ENCODE measurements at places on chromosomes 5 and 9. TPM values are rescaled to one million over a fixed set of nuclear protein-coding genes. Genes with fewer than 3 reads are reported as not detected.

DNA sequence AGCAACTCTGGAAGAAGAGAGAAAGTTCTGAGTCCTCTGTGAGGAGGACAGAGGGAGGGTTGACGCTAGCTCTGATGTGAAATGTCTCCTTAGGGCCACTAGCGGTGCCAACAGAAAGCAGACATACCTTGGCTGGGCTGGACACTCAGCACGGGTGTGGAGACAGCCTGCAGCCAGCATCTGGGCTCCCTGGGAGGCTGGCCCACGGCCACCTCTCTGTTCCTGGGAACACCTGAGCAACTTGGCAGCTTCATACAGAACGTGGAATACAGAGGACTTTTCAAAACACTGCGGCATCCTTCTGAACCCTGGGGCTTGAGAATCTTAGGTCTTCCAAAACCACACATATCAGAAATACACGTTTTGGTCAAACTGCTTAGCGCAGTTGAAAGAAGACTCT lies 269.1 kb downstream of the FSTL4 start:
- no peak overlapping the region for H3K27ac ChIP-seq
- no peak overlapping the region for H3K4me3 ChIP-seq
- H3K36me3 ChIP-seq, result no peaks in the 10 kb centered on the region
- no peak for DNase-seq
- H3K27me3 ChIP-seq, result no peaks in the 10 kb centered on the region
- H3K4me1 ChIP-seq, result no peaks in the 10 kb centered on the region

The C6 gene
- not detected for total RNA-seq

The LIFR gene
- not detected for total RNA-seq

The CDX1 gene
- not detected for total RNA-seq

DNA sequence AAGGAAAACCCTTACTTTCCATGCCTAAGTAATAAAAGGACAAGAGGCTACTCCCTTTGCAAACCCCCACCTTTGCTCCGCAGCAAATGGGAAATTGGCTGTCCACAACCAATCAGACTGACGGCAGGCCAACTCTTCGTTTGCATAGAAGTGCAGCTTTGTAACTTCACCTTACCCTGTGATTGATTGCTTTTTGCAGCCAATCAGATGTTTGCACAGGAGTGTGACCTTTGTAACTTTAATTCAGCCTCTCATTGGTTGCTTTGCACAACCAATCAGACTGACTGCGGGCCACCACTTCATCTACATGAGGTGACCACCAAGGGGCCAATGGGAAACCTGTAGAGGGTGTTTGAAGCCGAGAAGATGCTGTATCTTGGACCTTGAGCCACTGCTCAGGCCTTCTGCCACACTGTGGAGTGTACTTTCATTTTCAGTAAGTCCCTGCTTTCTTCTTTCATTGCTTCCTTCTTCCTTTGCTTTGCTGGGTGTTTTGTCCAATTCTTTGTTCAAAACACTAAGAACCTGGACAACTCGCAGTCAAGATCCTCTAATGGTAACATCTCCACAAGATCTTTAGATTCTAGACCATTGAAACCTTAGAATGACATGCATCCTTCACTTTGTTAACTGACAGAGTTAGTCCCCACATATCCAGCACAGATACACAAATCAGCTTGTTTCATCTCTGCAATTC lies 51.3 kb upstream of the FREM1 start:
- H3K27me3 ChIP-seq, result no peaks in the 10 kb centered on the region
- no peaks in the 10 kb centered on the region for H3K36me3 ChIP-seq
- H3K4me1 ChIP-seq, result peaks cover 7% of the 10 kb centered on the region
- peak overlapping the region; percentile 43 for H3K4me3 ChIP-seq
- peak; percentile 48 for DNase-seq
- H3K27ac ChIP-seq, result no peak overlapping the region

Data from Karpas-422 (cell line).